NCI-H2171 (cell line): ENCODE measurements at places on chromosomes 2 and 18.

- DNase-seq = no peak
Measured at GRCh38 chr2:120384486-120385354, 38.8 kb downstream of the INHBB start.

- DNase-seq = no peak
Measured at GRCh38 chr2:189144700-189145211, 34.8 kb downstream of the COL5A2 start.

- DNase-seq = no peak
Measured at GRCh38 chr2:235496239-235496621, 2.4 kb downstream of the AGAP1 start.

GRCh38 chr2:113915082-113915819 is 25.4 kb downstream of the ACTR3 start:
- no peak for DNase-seq

GRCh38 chr2:108316461-108317258 is 28.0 kb downstream of the SULT1C2 start:
- DNase-seq = no peak

DNA sequence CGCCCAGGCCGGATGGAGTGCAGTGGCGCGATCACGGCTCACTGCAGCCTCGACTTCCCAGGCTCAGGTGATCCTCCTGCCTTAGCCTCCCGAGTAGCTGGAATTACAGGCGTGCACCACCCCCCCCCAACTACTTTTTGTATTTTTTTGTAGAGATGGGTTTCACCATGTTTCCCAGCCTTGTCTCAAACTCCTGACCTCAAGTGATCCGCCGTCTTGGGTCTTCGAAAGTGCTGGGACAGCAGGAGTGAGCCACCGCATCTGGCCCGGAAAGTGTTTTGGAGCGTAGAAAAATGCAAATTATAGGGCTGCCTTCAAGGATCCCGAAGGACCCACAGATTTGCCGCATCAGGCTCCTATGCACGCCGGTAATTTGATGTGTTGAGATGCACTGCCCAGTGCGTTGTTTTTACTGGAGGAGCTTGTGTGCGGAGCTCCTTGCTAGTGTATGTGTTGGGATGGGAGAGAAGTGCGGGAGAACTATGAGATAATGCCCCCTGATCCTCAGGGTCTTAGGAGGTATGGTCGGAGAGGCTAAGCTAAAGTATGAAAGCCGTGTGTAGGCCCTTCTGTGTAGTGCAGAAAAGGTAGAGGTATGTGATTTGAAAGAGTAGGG is 1.2 kb upstream of the CLASP1 start:
- DNase-seq = no peak

DNA sequence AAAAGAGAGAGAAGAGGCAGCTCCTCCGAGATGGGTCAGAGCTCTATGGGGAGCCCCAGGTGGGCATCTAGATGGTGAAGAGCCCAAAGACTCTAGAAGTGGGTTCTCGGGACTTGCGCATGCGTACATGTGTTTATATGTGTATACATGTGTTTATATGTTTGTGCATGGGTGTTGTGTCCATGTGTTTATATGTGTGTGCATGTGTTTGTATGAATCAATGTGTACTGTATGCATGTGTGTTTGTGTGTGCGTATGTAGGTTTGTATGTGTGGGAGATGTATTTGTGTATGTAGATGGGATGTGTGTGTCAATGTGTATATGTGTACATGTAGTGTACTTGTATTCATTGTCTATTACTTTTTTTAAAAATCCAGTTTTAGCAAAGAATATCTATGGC is 25.6 kb downstream of the DNPEP start:
- DNase-seq = no peak

- DNase-seq = no peak
Measured at GRCh38 chr2:72214429-72215143, 66.9 kb upstream of the CYP26B1 start.

DNA sequence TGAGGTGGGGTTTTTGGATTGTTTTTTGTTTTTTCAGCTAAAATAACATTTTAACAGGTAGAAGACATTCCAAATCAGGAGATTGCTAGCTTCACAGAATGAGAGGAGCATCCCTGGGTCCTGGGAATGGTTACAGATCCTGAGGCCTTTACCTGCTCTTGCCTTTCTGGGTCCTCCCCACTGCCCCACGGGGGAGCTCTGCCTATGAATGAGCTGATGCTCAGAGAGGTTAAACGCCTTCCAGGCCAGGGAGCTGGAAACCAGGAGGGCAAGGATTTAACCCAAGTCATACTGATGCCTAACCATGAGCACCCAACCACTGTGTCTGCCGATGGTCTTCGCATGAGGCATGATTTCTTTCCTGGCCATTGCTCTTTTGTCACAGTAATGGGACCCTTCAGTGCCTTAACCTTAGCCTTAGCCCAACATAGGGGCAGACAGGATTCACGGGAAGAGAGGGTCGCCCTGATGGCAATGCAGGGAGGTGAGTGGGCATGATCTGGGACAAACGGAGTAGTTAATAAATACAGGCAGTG is 16.1 kb downstream of the MOCOS start:
- DNase-seq = no peak

DNA sequence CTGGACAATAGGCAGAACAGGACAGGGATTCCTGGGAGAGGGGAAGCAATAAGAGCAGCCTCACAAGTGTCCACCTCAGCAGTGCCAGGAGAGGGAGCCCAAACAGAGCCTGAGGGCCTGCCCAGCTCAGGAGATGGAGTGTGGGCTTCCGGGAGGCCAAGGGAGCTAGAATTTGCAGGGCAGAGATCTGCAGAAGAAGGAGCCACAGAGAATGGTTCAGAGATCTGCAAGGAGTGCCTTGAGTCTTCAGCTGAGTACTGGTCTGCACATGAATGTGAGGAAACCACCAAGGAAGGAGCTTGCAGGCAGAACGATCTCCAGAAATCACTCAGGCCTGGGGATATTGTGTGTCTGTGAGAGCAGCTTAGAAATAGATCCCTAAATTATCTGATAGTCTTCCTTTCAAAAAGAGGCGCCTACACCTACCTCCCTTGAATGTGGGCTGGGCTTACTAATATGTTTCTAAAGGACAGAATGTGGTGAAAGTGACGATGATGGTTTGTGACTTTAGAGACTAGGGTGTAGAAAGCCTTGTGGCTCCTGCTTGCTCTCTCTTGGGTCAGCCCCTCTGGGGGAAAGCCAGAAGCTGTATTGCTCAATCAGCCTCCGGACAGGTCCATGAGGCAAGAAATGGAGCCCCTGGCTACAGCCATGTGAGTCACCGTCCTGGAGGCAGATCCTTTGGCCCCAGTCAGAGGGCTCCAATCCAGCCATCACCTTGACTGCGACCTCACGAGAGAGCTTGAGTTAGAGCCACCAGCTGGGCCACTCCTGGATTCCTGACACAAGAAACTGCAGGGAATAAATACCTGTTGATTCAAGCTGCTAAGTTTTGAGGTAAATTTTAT is 7.6 kb upstream of the LPIN1 start:
- no peak for DNase-seq
